ENCODE measurements at places on chromosomes 16 and 17.

DNA sequence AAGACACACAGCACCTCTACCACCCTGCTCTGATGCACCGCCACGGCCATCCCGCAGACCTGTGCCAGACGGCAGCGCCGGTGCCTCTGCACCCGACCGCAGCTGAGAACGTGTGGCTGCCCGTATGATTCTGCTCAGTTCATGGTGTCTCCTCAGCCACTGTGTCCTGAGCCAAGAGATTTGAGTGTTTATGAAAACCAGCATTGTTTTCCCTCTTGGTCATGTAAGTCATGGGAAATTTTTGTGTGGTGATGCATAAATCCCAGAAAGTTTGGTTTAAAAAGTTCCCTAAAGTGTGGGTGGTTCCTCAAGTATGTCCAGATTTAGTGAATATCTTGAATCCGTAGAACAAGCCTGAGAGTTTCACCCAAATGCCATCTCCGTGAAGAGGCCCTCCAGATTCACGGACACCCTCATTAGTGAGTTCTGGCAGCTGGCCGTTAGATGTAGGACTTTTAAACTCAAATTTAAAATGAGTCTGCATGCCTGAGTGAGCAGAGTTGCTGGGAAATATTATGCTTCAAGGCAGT is 57.6 kb downstream of the CDRT4 start:
- DNase-seq = peak; percentile 97

GRCh38 chr17:73179878-73180277 is 13.0 kb upstream of the COG1 start:
- no peak for DNase-seq

DNA sequence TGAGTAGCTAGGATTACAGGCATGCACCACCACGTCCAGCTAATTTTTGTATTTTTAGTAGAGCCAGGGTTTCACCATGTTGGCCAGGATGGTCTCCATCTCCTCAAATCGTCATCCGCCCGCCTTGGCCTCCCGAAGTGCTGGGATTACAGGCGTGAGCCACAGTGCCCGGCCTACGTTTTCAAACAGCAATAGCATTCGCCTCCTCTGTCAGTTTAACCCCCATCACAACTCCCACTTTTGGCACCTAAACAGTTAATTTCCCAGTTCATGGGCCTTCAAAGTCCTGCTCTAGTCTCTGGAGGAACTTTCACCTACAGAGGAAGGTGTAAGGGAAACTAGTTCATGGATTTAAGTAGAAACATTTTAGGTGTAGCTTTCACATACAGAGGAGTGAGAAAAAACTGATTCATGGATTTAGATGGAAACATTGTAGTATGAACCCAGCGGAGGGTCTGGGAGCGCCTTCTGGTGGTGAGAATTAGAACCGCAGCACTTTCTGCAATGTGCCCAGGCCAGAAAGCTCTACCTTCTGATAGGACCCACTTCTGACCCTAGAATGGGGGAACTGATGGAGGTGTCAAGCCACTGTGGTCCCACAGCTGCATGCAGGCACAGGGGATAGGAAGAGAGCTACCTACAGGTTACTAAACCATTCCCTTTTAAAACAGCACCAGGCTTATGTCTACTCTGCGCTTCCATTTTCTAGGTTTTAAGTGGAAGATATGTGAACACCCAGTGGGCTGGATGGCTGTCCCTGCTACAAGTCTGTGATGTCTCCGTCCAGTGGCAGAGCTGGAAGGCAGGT is 12.0 kb upstream of the MEOX1 start:
- DNase-seq = peak; percentile 69

DNA sequence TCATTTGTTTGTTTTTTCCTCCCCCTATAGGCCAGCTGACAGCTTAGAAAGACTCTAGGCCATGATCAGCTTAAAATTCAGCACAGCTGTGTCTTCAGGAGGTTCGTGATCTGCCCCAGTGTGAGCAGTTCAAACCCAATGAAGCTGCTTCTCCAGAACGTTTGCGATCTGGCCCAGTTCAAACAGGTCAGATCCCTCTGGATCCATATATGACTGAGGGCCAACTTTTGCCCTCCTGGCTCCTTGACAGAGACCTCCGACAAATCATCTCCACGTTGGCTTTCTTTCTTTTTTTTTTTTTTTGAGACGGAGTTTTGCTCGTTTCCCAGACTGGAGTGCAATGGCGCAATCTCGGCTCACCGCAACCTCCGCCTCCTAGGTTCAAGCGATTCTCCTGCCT is 50.2 kb upstream of the ATF7IP2 start:
- DNase-seq = no peak

DNA sequence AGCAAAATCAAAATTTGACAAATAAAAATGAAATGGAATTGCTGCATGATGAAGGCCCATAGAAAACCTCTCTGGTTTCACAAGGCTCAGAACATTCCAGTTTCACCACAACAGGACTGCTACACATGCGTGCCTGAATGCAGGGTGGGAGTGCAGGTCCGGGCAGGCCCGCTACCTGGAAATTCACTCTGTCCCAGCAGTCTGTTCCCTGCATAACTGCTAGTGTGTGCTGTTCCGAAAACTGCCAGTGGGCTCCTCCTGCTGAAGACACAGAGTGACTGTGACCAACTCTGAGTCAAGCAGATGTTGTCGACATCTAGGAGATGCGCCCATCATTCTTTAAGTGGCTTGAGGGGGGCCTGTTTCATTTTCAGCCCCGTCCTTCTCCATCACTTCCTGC is 284.8 kb upstream of the MAF start:
- DNase-seq = no peak

GRCh38 chr17:70527364-70527888 is 358.1 kb downstream of the KCNJ2 start:
- DNase-seq = no peak
